NCI-H460 (cell line): ENCODE measurements at places on chromosomes 5 and 9. TPM values are rescaled to one million over a fixed set of nuclear protein-coding genes. Genes with fewer than 3 reads are reported as not detected.

Gene ENTREP1
- 0.14 and 0.15 TPM in 2 replicates for total RNA-seq

Gene JAKMIP2
- total RNA-seq = 0.69 and 0.79 TPM in 2 replicates

Gene SV2C
- not detected in 2 replicates for total RNA-seq

Gene DEPDC1B
- total RNA-seq = 38.4 and 39.4 TPM in 2 replicates

Gene HSD17B3
- total RNA-seq = 0.84 TPM in 1 of 2 replicates, not detected in the other

Gene FOCAD
- 20.0 and 22.9 TPM in 2 replicates for total RNA-seq

Gene GADD45G
- total RNA-seq = 3.4 and 3.8 TPM in 2 replicates

Gene SLC30A5
- total RNA-seq = 80.3 and 90.2 TPM in 2 replicates

Gene NUTM2F
- not detected in 2 replicates for total RNA-seq

Gene F12
- 10.9 and 12.8 TPM in 2 replicates for total RNA-seq

Gene HAND1
- not detected in 2 replicates for total RNA-seq

Gene TSPAN17
- 25.0 and 33.8 TPM in 2 replicates for total RNA-seq

Gene ANKRD18A
- 1.7 and 3.9 TPM in 2 replicates for total RNA-seq

Gene AGTPBP1
- 35.1 and 38.3 TPM in 2 replicates for total RNA-seq

Gene C5orf58
- not detected in 2 replicates for total RNA-seq

Gene CAVIN4
- 0.67 and 1.4 TPM in 2 replicates for total RNA-seq

Gene LHX2
- 4.6 and 5.5 TPM in 2 replicates for total RNA-seq

Gene PCDHB12
- 0.75 and 0.99 TPM in 2 replicates for total RNA-seq

Gene ATP10B
- total RNA-seq = not detected in 2 replicates

Gene SLC4A9
- total RNA-seq = not detected in 2 replicates

Gene INSL4
- 3.3 and 4.6 TPM in 2 replicates for total RNA-seq

Gene KIF24
- total RNA-seq = 2.4 and 2.5 TPM in 2 replicates

Gene FOXI1
- total RNA-seq = not detected in 2 replicates
